GM12891 (cell line): ENCODE measurements at places on chromosomes 16 and 17.

DNA sequence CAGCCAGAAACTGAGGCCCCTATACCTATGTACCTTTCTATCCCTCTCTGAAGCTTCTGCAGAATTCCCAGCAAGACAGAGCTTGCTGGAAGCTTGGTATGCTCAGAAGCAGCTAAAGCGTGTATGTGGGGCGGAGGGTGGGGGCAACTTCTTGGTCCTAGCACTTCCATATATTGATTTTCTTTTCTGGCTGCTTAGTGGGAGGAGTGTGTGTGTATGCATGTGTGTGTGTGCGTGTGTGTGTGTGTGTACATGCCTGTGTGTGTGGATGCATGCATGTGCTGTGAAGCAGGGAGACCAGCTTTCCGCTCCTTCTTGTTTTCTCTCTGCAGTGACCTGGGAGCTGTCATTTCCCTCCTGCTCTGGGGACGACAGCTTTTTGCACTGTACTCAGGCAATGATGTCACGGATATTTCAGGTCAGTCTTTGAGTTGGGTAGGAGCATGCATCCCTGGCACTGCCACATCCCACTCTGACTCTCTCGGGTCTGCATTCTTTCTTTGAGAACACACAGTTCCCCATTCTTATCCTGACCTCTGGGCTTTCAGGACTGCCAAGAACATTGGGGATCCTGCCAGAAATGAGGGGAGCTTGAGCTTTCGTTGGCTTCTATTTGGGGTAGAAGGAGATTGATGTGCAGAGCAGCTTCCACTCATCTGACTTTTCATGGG is 10.7 kb downstream of the HPR start:
- DNase-seq = no peak

- DNase-seq = no peak
Observed at GRCh38 chr16:76511203-76511602, 234.0 kb downstream of the CNTNAP4 start.

DNA sequence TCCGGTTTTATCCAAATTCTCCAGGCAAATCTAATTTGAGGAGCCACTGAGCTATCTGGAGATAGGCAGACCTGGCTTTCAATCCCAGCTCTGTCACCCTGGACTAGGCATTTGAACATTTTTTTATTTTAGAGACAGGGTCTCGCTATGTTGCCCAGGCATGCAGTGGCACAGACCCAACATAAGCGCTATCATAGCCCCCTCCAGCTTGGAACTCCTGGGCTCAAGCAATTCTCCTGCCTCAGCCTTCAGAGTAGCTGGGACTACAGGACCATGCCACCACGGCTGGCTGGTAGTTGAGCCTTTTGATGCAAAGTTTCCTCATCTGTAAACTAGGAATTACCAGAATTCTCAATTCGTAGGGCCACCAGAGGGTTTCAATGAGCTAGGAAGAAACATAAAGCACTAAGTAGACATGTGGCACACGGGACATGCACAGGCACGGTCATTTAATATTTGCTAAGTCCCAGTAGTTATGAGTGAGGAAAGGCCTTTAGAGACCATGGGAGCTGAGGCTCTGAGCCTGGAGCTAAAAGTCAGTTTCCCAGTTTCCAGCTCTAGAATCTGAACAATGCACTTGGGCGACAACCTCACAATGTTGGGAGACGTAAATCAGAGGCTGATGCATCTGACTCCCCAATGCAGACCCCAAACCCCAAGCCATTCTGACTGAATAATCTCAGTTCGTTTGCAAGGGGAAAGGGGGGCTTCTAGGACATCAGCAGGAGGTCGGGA is 1.1 kb downstream of the ELOB start:
- DNase-seq = no peak

- no peak for DNase-seq
Observed at GRCh38 chr17:80791758-80792284, 199.8 kb upstream of the CHMP6 start.

DNA sequence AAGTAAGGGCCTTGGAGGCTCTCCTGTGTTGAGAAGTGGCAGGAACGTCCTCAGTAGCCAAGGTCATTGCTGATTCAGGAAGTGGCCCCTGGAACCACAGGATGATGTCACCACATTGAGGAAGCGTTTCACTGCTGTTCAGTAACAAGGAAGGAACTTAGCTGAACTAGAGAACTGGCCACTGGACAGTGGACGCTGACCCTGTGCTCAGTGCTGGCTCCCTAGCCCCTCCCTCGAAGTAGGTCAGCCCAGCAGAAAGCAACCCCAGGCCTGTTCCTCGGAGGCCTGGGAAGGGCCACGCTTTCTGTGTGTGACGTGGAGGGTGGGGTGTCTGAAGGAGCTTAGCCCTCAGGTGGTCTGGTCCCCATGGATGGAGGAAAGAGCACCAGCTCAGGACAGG is 58.3 kb downstream of the B9D1 start:
- DNase-seq = no peak

GRCh38 chr16:167122-167690 is 1.4 kb downstream of the HBM start:
- no peak for DNase-seq

DNA sequence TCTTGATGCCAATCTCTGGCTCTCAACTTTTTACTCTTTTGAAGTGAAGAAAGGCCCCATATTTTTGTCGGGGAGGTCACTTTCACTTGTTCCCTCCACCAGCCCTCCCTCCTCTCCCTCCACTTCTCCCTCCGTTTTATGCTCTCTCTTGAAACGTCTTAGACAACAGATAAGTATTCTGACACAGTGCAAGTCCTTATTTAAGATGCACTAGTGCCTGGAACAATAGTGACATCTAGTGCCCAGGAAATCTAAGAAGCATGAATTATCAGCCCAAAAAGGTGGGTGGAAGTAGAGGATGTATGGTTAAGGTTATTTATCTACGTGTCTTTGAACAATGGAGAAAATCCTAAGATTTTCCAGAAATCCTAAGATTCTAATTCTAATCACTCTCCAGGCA is 17.9 kb downstream of the PSME3IP1 start:
- no peak for DNase-seq

DNA sequence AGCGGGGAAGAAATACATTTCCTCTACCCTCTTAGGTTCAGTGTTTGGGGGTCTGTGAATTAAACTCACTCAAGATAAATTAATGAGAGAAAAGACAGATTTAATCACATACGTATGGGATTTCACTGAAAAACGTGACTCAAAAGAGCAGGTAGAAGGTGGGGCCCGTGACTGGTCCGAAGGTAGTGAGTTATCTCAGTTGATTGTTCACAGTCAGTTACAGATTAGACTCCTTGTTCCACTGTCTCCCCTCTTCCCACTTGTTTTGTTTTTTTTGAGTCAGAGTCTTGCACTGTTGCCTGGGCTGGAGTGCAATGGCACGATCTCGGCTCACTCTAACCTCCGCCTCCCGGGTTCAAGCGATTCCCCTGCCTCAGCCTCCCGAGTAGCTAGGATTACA is 301.2 kb downstream of the SEC14L1 start:
- DNase-seq = no peak

DNA sequence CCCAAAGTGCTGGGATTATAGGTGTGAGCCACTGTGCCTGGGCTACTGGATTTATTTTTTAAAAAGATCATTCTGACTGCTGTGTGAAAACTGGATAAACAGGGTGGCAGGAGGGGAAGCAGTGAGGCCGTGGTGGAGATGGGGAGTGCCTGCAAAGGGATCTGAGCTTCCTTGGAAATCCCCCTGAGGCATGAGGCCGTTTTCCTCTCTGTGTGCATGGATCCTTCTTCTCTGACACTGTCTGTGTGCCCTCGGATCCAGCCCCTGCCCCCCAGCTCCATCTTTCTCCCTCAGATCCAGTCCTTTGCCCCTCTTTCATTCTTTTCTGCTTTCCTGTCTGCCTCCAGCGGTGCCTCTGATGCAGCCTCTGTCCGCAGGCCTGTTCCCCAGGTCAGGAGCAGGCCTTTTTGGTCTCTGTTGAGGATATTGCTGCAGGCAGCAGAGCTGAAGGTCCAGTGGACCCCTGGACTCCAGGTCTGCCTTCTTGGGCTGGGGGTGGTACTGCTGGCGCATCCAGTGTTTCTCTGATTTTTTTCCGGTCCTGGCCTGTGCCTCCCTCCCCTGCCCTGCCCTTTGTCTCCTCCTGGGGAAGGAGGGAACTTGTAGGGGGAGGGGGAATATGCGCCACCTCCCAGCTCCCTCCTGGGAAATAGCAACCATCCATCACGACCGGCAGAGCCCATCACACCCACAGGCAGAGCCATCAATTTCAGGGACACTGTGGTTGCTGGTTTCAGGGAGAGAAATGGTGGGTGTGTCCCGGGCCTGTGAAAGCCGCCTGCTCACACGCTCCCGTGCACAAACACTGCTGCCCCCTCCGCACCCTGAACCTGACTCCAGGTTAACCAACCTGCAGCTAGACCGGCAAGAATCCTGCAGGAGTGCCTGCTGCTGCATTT is 17.0 kb downstream of the MGAT5B start:
- no peak for DNase-seq

DNA sequence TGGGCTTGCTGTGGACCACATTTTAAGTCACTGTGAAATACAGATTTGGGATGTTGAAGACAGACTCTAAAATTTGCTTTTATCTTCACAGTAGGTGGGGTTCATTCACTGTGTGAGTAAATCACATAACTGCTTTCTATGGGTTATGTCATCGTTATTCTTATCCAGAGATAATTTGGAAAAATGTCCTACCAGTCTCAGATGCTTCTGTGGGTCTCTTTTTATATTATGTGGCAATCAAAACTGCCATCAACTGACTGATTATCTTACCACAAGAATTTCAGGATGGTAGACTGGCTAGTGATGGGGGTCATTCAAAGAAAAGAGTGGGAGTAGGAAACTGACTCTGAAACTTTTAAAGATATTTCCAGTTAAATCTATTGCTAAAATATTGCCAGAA is 3.1 kb downstream of the HSBP1 start:
- DNase-seq = no peak

DNA sequence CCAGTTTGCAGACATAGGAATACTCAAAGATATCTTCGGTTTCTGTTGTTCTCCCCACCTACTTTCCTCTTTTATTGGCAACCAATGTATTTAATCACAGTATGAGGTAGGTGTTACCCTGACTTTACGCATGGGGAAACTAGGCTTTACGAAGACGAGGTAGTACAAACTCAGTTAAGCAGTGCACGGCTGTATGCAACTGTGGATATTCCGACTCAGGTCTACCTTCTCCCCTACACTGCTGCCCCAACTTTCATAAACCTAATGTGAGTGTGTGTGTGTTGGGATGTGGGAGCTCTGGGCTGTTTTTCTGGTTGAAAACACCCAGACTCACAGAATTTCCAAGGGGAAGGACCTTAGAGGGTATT is 1.2 kb upstream of the GPT2 start:
- no peak for DNase-seq

GRCh38 chr16:28604186-28604565 is 5.7 kb downstream of the SULT1A1 start:
- no peak for DNase-seq

- DNase-seq = no peak
Observed at GRCh38 chr16:29316761-29317183, 89.7 kb downstream of the NPIPB11 start.

- DNase-seq = no peak
Observed at GRCh38 chr17:31788956-31789355, 70.1 kb downstream of the COPRS start.

DNA sequence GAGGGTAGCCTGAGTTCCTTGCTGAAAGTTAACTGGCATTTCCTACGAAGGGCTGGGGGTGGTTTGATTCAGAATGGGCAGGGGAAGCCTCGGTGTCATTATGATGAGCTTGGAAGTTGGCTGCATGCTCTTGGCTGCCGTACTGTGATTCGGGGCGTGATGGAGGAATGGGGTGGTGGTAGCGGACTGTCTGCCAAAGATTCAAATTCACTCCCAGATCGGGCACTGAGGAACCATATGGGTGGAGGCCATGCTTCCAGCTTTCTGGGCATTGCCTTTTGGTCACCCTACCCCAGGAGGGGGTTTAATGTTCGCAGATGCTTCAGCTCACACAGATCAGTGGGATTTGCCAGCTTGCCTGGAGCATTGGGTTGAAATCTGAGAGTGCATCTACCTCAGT is 492.8 kb upstream of the EEF2KMT start:
- DNase-seq = no peak

DNA sequence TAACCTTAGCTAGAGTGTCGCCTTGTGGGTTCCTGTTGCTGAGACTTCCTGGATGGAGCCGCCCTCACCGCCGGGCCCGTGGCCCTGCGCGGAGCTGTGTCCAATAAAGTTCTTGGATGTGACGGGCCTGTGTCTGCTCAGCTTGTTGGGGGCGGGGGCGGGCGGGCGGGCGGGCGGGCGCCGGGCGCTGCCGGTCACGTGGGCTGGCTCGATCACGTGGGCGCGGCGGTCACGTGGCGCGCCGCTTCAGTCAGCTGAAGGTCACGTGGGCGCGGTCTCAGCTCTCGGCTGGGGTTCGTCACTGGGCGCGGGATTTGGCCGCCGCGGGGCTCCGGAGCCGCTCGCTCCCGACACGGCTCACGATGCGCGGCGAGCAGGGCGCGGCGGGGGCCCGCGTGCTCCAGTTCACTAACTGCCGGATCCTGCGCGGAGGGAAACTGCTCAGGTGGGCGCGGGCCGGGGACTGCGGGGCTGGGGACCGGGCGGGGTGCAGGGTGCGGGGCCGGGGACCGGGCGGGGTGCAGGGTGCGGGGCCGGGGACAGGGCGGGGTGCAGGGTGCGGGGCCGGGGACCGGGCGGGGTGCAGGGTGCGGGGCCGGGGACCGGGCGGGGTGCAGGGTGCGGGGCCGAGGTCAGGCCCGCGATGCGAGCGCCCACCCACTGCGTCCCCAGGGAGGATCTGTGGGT is at the start of gene AMDHD2:
AMDHD2 (plus strand) TSS at position 275 of the 687 bp plus-strand sequence; CDS start at position 363, 88 bp downstream.
- DNase-seq = peak; percentile 99
